ENCODE measurements at places on chromosomes 6 and 20.
A peak's percentile ranks its signal among the peaks of the same experiment; 100 is the strongest.

DNA sequence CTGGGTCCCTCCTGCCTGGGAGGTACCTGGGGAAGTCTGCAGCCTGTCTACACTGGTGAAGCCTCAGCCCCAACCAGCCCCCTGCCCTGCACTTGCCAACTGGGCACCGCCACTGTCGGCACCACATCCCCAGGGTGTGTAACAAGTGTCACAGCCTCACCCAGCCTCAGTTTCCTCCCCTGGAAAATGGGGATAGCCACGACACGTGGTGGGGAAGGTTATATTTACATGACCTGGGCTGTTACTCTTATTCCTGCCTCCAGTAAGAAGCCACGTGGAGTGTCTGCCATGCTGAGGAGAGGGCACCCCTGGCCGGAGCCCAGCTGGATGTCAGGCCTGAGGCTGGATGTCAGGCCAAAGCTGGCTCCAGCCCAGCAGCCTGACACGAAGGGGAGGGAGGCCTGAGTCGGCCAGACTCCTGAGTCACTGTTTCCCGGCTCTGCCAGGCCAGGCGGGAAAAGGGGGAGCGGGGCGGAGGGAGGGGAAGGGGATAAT, 44.9 kb downstream of the SNAI1 start:
- H3K36me3 ChIP-seq: no peaks in the 10 kb centered on the region
- H3K27me3 ChIP-seq: peaks cover 3% of the 10 kb centered on the region
- H3K4me1 ChIP-seq: peaks cover 34% of the 10 kb centered on the region
- no peak overlapping the region for H3K4me3 ChIP-seq
- H3K27ac ChIP-seq: no peak overlapping the region

DNA sequence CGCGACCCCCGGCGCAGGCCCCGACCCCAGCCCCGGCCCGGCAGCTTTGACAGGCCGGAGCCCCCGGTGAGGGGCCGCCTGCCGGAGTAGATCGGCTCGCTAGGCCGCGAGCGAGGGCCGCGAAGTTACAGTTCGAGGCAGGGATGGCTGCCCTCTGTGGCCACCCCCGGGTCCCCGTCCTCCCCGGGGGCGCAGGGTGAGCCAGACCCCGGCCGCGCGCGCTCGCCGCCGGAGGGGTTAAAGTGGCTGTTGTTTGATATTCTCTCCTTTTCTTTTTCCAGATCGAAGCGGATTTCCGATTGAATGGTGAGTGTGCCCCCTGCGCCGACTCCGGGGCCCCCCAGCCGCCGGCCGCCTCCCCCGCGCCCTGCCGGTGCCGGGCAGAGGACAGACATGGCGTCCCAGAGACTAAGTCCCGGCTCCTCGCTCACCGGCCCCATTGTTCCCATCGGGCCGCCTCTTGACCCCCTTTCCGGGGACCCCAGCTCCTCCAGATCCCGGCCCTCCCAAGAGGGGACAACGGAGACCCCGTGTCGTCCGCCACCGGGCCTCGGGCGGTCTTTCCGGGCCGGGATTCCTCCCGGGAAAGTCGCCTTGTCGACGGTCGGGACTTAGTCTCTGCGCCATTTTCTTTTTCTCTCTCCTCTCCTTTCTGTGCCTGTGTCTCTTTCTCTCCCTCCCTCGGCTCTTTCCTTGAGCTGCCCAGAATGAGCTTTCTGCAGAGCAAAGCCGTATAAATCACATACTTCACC, 704 bp downstream of the TOP1 start:
- H3K27me3 ChIP-seq: no peaks in the 10 kb centered on the region
- DNase-seq: peak; percentile 52
- H3K27ac ChIP-seq: peak overlapping the region; percentile 63
- peak overlapping the region; percentile 86 for H3K4me3 ChIP-seq
- H3K4me1 ChIP-seq: peaks cover 6% of the 10 kb centered on the region

DNA sequence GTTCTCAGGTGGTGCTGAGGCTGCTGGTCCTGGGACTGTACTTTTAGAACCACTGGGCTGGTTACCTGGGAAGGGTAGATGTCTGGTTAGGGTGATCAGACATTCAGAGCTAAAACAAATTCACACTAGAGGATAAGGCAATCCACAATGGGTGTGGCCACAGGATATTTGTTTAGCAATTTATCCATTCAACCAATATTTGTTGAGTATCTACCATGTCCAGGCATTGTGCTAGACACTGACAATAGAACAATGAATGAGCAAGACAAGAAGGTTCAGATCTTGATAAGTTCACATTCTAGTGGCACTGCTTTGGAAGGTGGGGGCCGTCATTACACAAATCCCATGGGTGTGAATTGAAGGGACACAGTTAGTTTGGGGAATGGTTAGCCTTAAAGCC, 131.7 kb downstream of the BCAS1 start:
- H3K27ac ChIP-seq: no peak overlapping the region
- no peak overlapping the region for H3K4me3 ChIP-seq
- no peaks in the 10 kb centered on the region for H3K36me3 ChIP-seq
- no peaks in the 10 kb centered on the region for H3K27me3 ChIP-seq
- DNase-seq: no peak

DNA sequence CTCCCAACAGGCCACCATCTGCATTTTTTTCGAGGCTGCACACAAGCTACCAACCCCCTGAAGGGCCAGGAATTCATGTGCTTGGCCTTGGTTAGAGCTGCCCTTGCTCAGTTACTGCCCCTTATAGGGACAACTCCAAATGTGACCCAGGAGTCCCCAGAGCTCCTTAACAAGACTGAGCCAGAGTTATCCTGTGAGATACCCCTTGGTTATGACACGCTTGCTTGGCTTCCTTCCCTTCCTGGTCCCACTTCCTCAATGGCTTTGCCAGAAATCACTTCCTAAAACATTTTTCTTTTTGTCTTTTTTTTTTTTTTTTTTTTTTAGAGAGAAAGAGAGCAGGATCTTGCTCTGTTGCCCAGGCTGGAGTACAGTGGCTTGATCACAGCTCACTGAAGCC, 8.9 kb downstream of the TREM1 start:
- H3K36me3 ChIP-seq: no peaks in the 10 kb centered on the region
- H3K27ac ChIP-seq: no peak overlapping the region
- DNase-seq: no peak
- peaks cover 31% of the 10 kb centered on the region for H3K27me3 ChIP-seq
- no peak overlapping the region for H3K4me3 ChIP-seq

GRCh38 chr20:17854307-17854903, 114.2 kb downstream of the SNX5 start:
- H3K27me3 ChIP-seq: no peaks in the 10 kb centered on the region
- H3K27ac ChIP-seq: no peak overlapping the region
- H3K4me3 ChIP-seq: no peak overlapping the region
- DNase-seq: peak; percentile 53
- H3K36me3 ChIP-seq: no peaks in the 10 kb centered on the region

- no peaks in the 10 kb centered on the region for H3K27me3 ChIP-seq
- H3K36me3 ChIP-seq: no peaks in the 10 kb centered on the region
- H3K4me1 ChIP-seq: peaks cover 2% of the 10 kb centered on the region
- H3K27ac ChIP-seq: no peak overlapping the region
- H3K4me3 ChIP-seq: no peak overlapping the region
These were observed 62.8 kb upstream of the FOXO3 start for GRCh38 chr6:108497883-108498282.

- no peaks in the 10 kb centered on the region for H3K4me1 ChIP-seq
- no peaks in the 10 kb centered on the region for H3K27me3 ChIP-seq
- no peak overlapping the region for H3K27ac ChIP-seq
- DNase-seq: no peak
- no peaks in the 10 kb centered on the region for H3K36me3 ChIP-seq
These were observed 12.7 kb downstream of the STX11 start for GRCh38 chr6:144162977-144163376.

GRCh38 chr6:31210123-31210522, 39.6 kb upstream of the POU5F1 start:
- no peak overlapping the region for H3K27ac ChIP-seq
- no peaks in the 10 kb centered on the region for H3K36me3 ChIP-seq
- no peak for DNase-seq
- peaks cover 3% of the 10 kb centered on the region for H3K27me3 ChIP-seq
- no peak overlapping the region for H3K4me3 ChIP-seq
- no peaks in the 10 kb centered on the region for H3K4me1 ChIP-seq

- H3K4me1 ChIP-seq: peaks cover 11% of the 10 kb centered on the region
- no peak for DNase-seq
- H3K4me3 ChIP-seq: no peak overlapping the region
- no peaks in the 10 kb centered on the region for H3K36me3 ChIP-seq
- peaks cover 14% of the 10 kb centered on the region for H3K27me3 ChIP-seq
These were observed 108.3 kb downstream of the PSMB1 start for GRCh38 chr6:170444811-170445211.

GRCh38 chr20:21182832-21183563, 57.1 kb downstream of the KIZ start:
- H3K27me3 ChIP-seq: no peaks in the 10 kb centered on the region
- H3K36me3 ChIP-seq: no peaks in the 10 kb centered on the region
- H3K4me3 ChIP-seq: no peak overlapping the region
- no peak overlapping the region for H3K27ac ChIP-seq

- no peaks in the 10 kb centered on the region for H3K27me3 ChIP-seq
- no peak for DNase-seq
- H3K27ac ChIP-seq: no peak overlapping the region
- no peaks in the 10 kb centered on the region for H3K4me1 ChIP-seq
- H3K4me3 ChIP-seq: no peak overlapping the region
These were observed 79.3 kb downstream of the VGLL2 start for GRCh38 chr6:117344444-117345291.

Data from mesenchymal stem cell (in vitro differentiated cells and primary cell).